Occipital lobe (tissue), 3 donors: ENCODE measurements at places on chromosomes 5 and 9. TPM values are rescaled to one million over a fixed set of nuclear protein-coding genes. Genes with fewer than 3 reads are reported as not detected.

DNA sequence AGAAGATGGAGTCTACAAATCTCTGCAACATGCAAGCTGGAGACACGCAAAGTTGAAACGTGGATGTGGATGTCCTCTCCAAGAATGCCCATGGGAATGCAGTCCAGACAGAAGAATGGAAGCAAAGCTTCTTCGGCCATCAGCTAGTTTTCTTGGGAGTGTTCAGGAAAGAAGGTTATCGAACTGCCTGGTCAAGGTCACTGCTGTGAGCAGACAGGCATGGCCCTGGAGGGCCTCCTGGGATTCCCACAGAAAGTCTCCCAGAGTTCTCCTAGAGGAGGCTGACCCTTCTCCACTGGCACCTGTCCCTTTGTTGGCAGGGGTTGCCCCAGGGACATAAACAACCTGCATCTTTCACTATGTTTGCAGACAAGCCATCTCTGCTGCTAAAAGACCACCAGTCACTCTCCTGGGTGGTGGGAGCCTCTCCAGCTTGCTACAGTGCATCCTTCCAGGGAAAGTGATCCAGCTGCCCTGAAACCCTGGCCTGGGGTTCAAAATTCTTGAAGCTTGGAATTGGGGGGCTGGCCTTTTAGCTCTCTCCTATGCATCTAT is 265.8 kb downstream of the SYK start:
- no peak for DNase-seq

The WHRN gene
- 0.94 TPM for total RNA-seq

The ZNF169 gene
- 10.0 TPM for total RNA-seq

- DNase-seq = no peak
Observed at GRCh38 chr5:135110785-135111596, 77.0 kb upstream of the PITX1 start.

DNA sequence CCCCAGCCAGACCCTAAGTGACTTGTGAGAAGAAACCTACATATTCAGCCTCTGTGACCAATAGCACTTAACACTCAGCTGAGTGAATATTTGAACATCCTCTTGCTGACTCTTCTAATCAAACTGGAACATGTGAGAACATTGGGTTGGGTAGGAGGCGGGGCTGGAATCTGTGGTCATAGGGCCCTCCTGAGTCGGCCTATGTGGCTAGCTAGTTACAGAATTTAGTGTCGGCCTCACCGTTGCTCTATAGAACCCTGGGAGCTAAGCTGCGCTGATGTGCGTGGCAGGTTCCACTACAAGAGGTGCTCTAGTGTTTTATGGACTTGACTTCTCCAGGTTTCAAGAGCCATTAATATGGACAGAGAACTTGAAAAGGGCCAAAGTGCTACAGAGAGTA is 138.8 kb downstream of the DROSHA start:
- no peak for DNase-seq

- DNase-seq = peak; percentile 48
Observed at GRCh38 chr5:139760066-139761056, 35.2 kb upstream of the PSD2 start.

- DNase-seq = no peak
Observed at GRCh38 chr5:26847041-26847736, 191.2 kb downstream of the CDH9 start.

The HRH2 gene
- 6.9 TPM for total RNA-seq

The LCP2 gene
- total RNA-seq = 1.4 TPM

DNA sequence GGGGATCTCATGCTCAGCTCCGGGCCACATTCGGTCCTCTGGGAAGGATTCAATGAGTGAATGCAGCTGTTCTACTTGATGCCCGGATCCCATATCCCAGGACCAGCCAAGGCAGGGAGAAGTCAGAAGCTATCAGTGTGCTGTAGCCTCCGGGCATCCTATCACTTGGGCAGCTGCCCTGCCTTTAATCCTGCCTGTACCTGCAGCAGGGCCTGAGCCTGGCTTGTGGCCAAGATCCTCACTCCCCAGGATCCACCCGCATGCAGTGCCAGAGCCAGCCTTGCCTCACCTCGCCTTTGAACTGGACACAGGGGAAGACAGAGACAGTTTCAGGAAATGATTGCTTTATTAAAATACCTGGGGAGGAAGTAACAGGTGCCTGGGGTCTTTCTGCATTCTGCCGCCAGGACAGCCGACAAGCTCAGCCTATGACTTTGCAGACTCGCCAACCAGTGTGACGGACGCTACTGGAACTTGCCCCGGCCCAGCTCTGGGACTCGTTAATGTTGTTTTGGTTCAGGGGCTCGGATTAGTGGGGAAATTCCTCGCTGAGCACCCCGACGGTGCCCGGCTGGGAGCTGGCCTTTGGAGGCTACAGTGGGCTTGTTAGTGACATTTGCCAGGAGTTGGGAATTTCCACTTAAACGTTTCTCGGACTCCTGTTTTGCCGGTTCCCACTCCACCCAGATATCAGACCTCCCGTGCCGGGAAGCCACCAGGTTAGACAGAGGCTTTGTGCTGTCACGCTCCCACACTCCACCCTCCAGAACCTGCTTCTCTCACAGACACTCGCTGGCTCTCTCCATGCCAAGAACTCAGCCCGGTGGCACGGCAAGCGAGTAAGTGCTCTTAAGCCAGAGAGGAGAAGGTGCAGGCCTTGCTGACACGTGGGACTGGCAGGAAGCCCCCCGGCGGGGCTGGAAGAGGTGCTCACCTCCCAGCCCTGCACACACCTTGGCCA is 721 bp downstream of the PTGES start:
- DNase-seq = peak; percentile 8

DNA sequence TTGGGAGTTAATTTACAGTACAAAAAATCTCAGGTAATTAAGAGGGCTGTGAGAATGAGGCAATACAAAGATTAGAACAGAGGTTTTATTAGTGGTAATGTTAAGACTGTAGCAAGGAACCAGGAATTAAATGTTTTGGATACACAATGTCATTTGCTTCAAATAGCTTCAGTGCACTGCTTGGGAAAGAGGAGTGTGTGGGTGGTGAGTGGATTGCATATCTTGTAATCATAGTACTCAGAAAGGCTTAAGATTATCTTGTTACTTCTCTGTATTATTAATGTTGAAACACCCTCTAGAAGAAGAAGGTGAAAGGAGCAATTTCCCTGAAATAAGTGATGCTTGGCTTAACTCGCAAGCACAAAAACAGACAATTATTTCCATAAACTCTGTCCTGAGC is 21.0 kb upstream of the TBCA start:
- no peak for DNase-seq

The GRM6 gene
- 0.16 TPM for total RNA-seq

GRCh38 chr5:68319706-68320412 is 104.3 kb downstream of the PIK3R1 start:
- no peak for DNase-seq

The NUTM2F gene
- not detected for total RNA-seq

DNA sequence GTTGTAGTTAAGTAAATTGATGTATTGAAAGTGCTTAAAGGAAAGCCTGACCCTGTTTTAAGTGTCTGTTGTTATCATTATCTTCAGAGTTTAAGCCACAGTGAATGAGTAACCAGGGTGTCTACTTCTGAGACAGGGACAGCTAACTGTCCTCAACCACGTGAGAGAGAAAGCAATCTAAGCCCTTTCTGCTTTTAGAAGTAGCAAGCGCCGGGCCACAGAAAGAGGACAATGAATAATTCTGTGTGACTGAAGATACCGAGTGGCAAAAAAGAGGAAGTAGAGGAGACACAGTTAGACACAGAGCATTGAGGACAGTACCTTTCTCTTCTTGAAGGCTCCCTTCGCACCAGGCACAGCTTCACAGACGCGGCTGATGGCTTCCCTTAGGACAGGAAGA is 86.3 kb downstream of the S1PR3 start:
- no peak for DNase-seq

GRCh38 chr9:70420441-70421271 is 6.2 kb upstream of the KLF9 start:
- peak; percentile 93 for DNase-seq

- no peak for DNase-seq
Observed at GRCh38 chr5:149434162-149435014, 55.3 kb upstream of the IL17B start.
